ENCODE measurements at places on chromosomes 6 and 20.

- H3K27me3 ChIP-seq: no peaks in the 10 kb centered on the region
- H3K36me3 ChIP-seq: peaks cover 23% of the 10 kb centered on the region
- peak overlapping the region; percentile 90 for H3K27ac ChIP-seq
- peaks cover 47% of the 10 kb centered on the region for H3K4me1 ChIP-seq
- peak overlapping the region; percentile 72 for H3K4me3 ChIP-seq
Measured at GRCh38 chr6:53321701-53322100, 27.0 kb downstream of the ELOVL5 start.

- peaks cover 27% of the 10 kb centered on the region for H3K4me1 ChIP-seq
- peaks cover 10% of the 10 kb centered on the region for H3K36me3 ChIP-seq
- no peaks in the 10 kb centered on the region for H3K27me3 ChIP-seq
- no peak for ATAC-seq
Measured at GRCh38 chr6:166988674-166989201, 10.5 kb upstream of the CEP43 start.

GRCh38 chr6:37052027-37052628 is 46.7 kb downstream of the FGD2 start:
- no peaks in the 10 kb centered on the region for H3K27me3 ChIP-seq
- peak overlapping the region; percentile 95 for H3K27ac ChIP-seq
- peaks cover 37% of the 10 kb centered on the region for H3K36me3 ChIP-seq

DNA sequence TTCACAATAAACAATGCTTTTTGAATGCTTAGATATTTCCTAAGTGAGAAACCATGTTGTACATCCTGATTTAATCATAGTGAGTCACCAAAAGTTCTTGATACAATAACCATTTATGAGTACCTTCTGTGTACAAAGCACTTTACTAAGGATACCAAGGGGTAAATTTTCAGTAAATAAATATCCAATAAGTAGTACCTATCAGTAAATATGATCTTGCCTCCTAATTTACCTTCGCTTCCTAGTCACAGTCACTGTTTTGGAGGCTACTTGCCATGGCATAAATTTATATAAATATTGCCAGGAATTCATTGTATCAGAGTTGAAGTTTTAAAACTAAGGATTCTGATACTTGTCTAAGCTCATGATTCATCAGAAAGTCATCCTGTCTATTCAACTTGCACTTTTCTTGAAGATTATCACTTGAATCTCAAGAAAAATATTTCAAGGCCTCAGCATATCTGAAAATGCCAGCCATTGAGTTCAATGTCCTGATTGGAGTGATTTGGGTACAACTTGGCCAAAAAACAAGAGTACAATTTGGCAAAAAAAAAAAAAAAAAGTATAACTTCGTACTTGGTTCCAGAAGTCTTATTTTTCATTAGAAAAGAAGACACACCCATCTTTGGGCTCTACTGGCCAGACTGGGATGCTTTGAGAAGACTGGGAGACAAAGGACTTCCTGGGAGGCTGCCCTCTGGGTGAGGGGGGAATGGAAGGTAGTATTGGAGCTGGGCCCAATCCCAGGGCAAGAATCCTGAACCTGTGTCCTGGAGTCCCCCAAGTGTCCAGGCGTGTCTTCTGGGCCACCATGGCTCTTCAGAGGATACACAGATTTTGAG is 32.8 kb downstream of the RAB22A start:
- peak overlapping the region; percentile 35 for H3K27ac ChIP-seq
- ATAC-seq: peak; percentile 70
- H3K4me3 ChIP-seq: no peak overlapping the region
- peaks cover 56% of the 10 kb centered on the region for H3K36me3 ChIP-seq
- H3K4me1 ChIP-seq: peaks cover 40% of the 10 kb centered on the region

- H3K36me3 ChIP-seq: peaks cover 22% of the 10 kb centered on the region
- peak overlapping the region; percentile 87 for H3K4me3 ChIP-seq
- no peaks in the 10 kb centered on the region for H3K27me3 ChIP-seq
- peaks cover 38% of the 10 kb centered on the region for H3K4me1 ChIP-seq
- no peak for ATAC-seq
Measured at GRCh38 chr20:59004493-59004762, 2.6 kb downstream of the CTSZ start.

DNA sequence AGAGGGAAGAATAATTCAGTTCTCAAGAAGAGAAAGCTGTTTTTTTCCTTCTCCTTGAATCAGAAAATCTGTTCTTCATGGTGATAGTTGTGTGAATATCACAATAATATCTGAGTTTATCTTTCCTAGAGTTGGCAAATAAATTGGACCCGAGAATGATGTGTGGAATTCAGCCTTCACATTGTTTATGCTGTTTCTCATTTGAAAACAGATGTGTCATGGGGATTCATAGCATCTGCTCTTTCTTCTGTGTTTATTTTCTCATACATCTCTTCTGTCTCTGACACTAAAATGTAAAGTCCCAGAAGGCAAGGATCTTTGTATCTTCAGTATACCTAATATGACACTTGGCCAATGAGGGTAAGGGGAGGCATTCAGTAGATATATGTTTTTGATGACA is 103.6 kb upstream of the SGK1 start:
- no peak overlapping the region for H3K4me3 ChIP-seq
- H3K27ac ChIP-seq: no peak overlapping the region
- ATAC-seq: no peak
- H3K27me3 ChIP-seq: peaks cover 3% of the 10 kb centered on the region
- no peaks in the 10 kb centered on the region for H3K36me3 ChIP-seq
- H3K4me1 ChIP-seq: peaks cover 17% of the 10 kb centered on the region

- no peak overlapping the region for H3K27ac ChIP-seq
- ATAC-seq: no peak
- H3K4me3 ChIP-seq: no peak overlapping the region
- peaks cover 12% of the 10 kb centered on the region for H3K4me1 ChIP-seq
- H3K36me3 ChIP-seq: peaks cover 92% of the 10 kb centered on the region
- no peaks in the 10 kb centered on the region for H3K27me3 ChIP-seq
Measured at GRCh38 chr6:30918670-30919069, 4.6 kb downstream of the VARS2 start.

GRCh38 chr6:39568896-39569295 is 156.3 kb downstream of the KIF6 start:
- H3K4me3 ChIP-seq: no peak overlapping the region
- H3K27ac ChIP-seq: no peak overlapping the region
- H3K4me1 ChIP-seq: no peaks in the 10 kb centered on the region
- H3K27me3 ChIP-seq: peaks cover 5% of the 10 kb centered on the region
- no peak for ATAC-seq

DNA sequence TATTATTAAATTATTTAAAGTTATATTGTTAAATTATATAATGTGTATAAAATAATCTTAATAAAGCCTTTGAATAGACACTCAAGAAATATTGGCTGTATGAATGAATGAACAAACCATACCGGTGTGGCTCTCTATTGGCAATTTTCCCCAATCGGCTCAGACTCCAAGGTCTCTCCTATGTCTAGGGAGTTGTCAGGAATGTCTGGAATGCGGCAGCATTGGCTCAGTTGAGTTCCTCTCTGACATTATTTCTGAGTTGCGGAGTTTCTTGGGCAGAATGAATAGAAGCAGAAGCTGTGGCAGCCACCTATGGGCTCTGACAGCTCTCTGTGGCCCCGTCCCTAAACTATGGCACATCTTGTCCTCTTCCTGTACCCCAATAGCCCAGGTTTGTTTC is 111.0 kb downstream of the SOBP start:
- H3K27ac ChIP-seq: no peak overlapping the region
- no peak overlapping the region for H3K4me3 ChIP-seq
- H3K36me3 ChIP-seq: no peaks in the 10 kb centered on the region
- no peaks in the 10 kb centered on the region for H3K4me1 ChIP-seq
- H3K27me3 ChIP-seq: peaks cover 12% of the 10 kb centered on the region
- ATAC-seq: no peak

GRCh38 chr6:2589171-2589661 is 161.5 kb downstream of the MYLK4 start:
- no peak overlapping the region for H3K27ac ChIP-seq
- no peaks in the 10 kb centered on the region for H3K36me3 ChIP-seq
- no peak overlapping the region for H3K4me3 ChIP-seq

GRCh38 chr20:57743450-57744095 is 33.8 kb upstream of the PMEPA1 start:
- H3K27me3 ChIP-seq: peaks cover 27% of the 10 kb centered on the region
- peaks cover 5% of the 10 kb centered on the region for H3K4me1 ChIP-seq
- no peaks in the 10 kb centered on the region for H3K36me3 ChIP-seq
- H3K4me3 ChIP-seq: no peak overlapping the region
- ATAC-seq: no peak

GRCh38 chr20:36467076-36467999 is 74.0 kb upstream of the MYL9 start:
- peaks cover 11% of the 10 kb centered on the region for H3K36me3 ChIP-seq
- H3K4me1 ChIP-seq: peaks cover 35% of the 10 kb centered on the region
- ATAC-seq: no peak
- H3K4me3 ChIP-seq: peak overlapping the region; percentile 93
- H3K27ac ChIP-seq: peak overlapping the region; percentile 83
